Testis (tissue), 5 donors: ENCODE measurements at places on chromosomes 6 and 20.

DNA sequence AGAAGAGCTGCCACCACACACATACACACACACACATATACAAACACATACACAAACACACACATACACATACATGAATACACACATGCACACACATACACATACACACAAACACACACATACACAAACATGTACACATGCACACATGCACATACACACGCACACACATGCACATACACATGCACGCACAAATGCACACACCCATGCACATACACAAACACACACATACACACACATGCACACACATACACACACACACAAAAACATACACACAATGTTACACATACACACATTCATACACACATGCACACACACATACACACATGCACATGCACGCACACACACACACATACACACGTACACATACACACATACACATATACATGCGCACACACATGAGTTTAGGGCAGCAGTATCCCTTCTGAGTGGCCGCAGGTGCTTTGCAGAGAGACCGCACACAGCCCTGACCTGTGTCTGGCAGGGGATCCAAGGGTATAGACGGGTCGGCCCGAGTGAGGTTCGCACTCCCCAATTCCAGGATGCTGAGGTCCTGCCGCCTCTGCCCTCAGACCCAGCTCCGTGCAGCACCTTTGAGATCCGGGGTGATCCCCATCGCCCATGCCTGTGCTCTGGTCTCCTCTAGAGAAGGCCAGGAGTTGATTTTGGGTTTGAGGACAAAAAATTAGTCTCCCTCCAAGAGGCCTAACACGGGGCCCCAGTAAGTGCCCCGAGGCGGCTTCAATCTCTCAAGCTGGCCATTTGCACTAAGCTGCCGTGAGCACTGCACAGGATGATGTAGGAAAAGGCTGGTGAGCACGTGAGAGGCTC lies 56.8 kb downstream of the TMEM242 start:
- DNase-seq: no peak

- no peak for DNase-seq
Observed at GRCh38 chr6:9197726-9198125, 762.4 kb upstream of the SLC35B3 start.

DNA sequence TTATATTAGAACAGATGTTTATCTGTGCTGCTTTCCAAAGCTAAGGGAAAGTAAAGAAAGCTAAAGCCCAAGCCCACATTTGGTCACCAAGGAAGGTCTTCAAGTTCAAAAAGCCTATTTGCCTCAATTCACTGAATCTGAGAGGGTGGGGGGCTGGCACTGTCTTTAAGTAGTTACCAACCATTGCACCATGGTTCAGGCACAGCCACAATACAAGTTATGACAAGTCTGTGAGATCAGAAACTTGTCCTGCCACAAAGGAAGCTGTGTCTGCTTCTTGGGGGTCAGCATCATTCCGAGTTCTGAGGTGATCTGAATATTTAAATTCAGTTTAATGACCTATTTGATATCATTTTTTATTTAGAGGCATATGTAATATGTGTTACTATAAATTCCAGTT lies 78.3 kb upstream of the OPRM1 start:
- DNase-seq: no peak

GRCh38 chr6:104396077-104396476 lies 463.6 kb downstream of the HACE1 start:
- DNase-seq: no peak

GRCh38 chr6:111342913-111343312 lies 140.1 kb downstream of the REV3L start:
- no peak for DNase-seq

DNA sequence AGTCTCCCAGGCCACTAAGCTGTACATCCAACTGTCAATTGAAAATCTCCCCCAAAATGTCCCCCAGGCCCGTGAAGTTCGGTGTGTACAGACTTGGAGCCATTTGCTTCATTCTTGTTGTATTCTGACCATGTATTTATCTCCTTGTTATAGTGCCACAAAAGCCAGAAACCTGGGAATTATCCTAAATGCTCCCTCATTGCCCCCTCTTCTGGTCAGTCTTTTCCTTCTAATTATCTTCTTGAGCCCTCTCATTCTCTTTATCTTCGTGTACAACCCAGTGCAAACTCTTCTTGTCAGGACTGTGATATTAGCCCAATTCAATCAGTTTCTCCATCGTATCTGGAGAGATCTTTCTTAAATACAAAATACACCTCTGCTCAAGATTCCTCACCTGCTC lies 64.7 kb downstream of the RFX6 start:
- no peak for DNase-seq

DNA sequence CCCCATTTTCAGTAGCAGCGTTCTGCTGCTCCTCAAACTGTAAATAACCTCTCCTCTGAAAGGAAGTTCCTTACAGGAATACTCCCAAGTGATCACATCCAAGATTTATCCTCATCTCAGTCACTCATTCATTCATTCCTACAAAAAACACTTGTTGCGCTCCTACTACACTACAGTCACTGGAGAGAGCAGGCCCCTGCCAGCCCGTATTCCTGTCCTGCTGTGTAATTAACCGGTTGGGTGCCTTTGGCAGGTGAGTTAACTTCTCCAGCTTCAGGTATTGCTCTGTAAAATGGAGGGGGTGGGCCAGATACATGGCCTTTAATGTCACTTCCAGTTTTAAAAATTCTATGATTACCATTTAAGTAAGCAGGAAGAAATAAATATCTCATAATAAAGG lies 15.0 kb upstream of the ZBTB24 start:
- DNase-seq: no peak

- DNase-seq: no peak
Observed at GRCh38 chr6:12791371-12791770, 74.8 kb downstream of the PHACTR1 start.

DNA sequence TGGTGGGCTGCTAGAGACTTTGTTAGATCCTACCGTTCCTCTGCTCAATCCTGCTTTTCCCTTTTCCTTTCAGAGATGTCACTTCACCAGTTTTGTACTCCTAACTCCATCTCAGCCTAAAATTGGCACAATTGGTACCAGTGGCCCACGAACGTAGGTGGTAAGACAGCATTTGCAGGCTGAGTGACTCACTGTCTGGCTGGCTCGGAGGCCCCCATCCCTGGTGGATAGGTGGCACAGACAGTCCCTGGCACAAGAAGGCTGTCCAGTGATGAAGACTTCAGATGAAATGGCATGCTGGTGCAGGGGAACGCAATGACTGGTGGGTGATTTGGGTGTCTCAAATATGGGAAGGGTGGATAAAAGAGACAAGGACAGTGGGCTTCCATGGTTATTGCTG lies 11.1 kb downstream of the HEBP2 start:
- no peak for DNase-seq

DNA sequence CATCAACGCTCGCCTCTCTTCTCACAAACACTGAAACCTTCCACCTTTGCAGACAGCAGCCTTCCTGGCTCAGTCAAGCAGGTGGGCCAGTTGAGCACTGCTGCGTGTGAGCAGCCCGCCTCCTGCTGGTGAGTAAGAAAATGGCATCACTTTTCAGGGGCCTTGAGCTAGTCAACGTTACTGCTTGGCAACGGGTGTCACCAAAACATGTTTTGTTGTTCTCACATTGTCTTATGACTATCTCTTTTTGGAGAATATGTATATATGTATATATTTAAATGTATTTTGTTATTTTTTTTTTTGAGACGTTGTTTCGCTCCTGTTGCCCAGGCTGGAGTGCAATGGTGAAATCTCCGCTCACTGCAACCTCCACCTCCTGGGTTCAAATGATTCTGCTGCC lies 97.0 kb upstream of the AGPAT4 start:
- DNase-seq: peak; percentile 73

DNA sequence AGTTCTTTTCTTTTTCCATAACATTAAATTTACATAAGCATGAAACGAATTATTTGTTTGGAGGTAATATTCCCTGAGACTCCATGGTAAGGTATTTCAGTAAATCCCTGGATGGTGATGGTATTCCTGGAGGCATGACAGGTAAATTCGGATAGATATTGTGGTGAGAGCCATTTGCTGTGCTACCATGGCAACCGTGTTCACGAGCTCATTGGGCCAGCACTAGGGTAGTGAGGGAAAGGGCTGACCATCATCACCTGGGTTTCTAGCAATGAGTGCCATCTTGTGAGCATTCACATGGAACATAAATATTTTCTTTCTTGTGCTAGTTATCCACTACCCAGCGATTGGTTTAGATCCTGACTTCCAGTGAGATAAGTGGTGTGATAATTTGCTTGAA lies 51.9 kb upstream of the GNRH2 start:
- no peak for DNase-seq

- no peak for DNase-seq
Observed at GRCh38 chr20:20815711-20816455, 103.4 kb upstream of the RALGAPA2 start.

- DNase-seq: no peak
Observed at GRCh38 chr20:54345301-54345724, 130.1 kb upstream of the DOK5 start.

DNA sequence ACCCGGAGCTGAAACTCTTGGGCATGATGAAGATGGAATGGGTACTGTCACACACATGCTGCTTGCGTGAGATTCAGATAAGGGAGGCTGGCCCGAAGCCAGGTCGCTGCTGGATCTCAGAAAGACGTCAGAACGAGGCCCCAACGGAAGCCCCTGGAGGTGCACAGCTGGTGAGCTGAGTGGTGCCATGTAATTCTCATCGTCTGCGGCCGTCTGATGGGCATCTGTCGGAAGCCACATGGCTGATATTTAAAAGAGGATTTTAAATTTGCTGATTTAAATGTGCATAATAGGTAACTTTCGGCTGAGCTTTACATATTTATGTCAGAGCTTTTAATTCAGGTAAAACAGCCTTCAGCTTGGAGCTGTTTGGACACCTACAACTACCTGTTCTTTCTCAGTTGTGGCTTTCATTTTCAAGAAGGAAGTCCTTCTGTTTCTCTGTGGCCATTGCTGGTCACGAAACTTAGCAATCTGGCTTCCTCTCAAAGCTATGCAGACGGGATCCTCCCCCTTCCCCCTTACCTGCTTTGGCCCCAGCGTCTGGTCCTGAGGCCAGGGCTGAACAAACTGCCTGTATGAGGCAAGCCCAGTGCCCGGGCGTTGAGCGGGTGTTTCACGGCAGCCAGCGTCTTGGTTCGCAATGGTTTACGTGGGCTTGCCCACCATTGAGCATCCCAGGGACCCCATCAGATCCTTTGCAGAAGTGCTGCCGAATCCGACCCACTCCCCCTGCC lies 9.2 kb downstream of the SLCO4A1 start:
- DNase-seq: peak; percentile 64

DNA sequence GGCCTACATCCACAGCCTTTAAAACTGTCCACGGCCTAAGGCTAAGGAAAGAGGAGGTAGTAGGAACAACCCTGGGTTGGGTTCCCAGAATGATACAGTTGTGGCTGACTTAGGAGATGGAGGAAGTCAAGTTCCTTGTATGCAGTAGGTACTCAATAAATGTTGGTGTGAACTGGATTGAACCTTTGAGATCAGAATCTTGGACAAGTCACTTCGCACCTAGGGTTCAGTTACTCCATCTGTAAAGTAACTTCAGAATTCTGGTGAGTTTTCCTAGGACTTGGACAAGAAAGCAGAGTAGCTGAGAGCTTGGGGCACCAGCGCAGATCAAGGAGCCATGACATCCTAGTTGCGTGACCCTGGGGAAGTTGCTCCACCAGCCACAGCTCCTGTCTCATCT lies 9.1 kb downstream of the XKR7 start:
- no peak for DNase-seq

DNA sequence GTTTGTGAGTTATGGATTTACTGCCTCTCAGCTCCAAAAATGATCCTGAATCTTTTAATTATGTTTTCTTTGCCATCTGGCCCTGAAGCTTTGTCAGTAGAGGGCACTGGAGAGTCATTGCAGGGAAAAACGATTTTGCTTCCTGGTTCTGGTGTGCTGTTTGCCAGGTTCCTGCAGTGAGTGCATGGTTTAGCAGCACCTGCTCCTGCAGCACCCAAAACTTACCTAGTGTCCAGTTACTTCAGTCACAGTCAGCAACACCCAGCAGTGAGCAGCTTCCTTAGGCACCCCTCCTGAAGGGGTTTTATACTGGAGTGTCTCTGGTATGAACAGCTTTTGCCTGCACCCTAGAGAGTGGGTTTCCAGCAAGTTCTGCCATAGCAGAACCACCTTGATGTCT lies 6.0 kb upstream of the TRIM26 start:
- DNase-seq: peak; percentile 55

- peak; percentile 34 for DNase-seq
Observed at GRCh38 chr6:136927292-136927691, 5.2 kb downstream of the SLC35D3 start.

- DNase-seq: no peak
Observed at GRCh38 chr20:57241363-57241991, 25.0 kb downstream of the BMP7 start.

- DNase-seq: no peak
Observed at GRCh38 chr20:16917636-16918035, 169.5 kb downstream of the OTOR start.

- no peak for DNase-seq
Observed at GRCh38 chr6:33205191-33206026, 954 bp downstream of the HSD17B8 start.

GRCh38 chr6:3739311-3739897 lies 12.1 kb downstream of the PXDC1 start:
- no peak for DNase-seq

- DNase-seq: peak; percentile 36
Observed at GRCh38 chr6:111721753-111722154, 116.1 kb upstream of the TRAF3IP2 start.

- DNase-seq: no peak
Observed at GRCh38 chr20:20744170-20744725, 31.8 kb upstream of the RALGAPA2 start.

GRCh38 chr6:30198166-30199084 lies 14.8 kb downstream of the TRIM26 start:
- no peak for DNase-seq

- no peak for DNase-seq
Observed at GRCh38 chr6:159142531-159142930, 26.7 kb upstream of the FNDC1 start.

DNA sequence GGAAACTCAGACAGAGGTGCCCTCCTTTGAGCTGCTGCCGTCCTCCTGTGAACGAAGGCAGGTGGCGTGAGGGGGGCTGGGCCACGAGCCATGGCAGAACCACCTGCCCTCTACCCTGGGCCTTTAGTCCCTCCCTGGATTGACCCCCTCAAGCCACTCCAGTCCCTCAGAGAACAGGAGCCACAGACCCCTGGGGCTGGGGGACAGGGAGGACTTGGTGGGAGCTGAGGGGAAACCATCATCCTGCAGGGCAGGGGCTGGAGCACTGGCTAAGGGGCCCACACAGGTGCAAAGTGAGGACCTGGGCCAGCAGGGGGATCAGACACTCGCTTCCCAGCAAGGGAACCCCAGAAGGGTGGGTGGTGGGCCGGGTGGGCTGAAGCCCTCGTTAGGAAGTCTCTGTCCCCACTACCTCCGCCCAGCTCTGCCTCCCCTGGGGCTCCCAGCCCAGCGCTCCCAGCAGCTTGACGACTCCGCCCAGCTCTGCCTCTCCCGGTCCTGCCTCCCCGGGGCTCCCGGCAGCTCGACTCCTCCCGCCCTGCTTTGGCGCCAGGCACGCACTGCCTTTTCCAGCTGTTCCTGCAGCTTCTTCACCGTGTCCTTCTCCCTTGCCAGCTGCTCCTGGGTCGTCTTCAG lies 44.4 kb downstream of the DSTN start:
- peak; percentile 76 for DNase-seq

- DNase-seq: no peak
Observed at GRCh38 chr20:53676987-53677386, 83.3 kb upstream of the ZNF217 start.
